ENCODE measurements at places on chromosomes 11 and 22. TPM values are rescaled to one million over a fixed set of nuclear protein-coding genes. Genes with fewer than 3 reads are reported as not detected.

- DNase-seq = no peak
These were observed 30.4 kb downstream of the MOB2 start for GRCh38 chr11:1456176-1456575.

Gene UBQLNL
- total RNA-seq = 0.53 TPM

DNA sequence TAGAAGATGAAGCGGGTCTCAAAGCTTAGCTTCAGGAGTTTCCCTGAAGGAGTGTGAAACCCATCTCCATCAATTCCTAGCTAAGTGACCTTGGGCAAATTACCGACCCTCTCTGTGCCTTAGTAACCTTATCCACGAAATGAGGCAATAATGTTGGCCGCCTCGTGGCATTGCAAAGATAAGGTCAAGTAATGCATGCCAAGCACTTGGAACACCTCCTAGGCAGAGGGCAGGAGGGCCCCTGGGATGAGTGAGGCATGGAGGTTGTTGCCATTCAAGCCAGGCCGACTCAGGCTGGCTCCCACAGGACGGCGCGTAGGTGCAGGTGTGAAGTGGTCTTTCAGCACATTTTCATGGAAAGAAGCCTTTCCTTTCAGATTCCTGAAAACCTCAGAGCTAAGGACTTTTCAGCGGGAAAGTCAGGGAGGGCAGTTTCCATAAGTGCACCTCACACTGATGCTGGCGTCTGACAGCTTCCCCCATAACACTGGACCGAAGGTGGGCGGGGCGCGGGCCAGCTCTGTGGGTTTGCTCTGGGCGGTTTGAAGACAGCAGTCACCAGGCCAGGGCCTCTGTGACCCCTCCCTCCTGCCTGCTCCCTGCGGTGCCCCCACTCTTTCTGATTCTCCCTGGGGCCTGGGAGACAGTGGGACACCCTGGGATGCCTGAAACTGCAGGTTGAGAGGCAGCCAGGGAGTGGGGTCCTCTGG is 25.2 kb downstream of the RPS6KA4 start:
- DNase-seq = no peak

GRCh38 chr11:12529041-12529440 is 145.2 kb upstream of the TEAD1 start:
- no peak for DNase-seq

DNA sequence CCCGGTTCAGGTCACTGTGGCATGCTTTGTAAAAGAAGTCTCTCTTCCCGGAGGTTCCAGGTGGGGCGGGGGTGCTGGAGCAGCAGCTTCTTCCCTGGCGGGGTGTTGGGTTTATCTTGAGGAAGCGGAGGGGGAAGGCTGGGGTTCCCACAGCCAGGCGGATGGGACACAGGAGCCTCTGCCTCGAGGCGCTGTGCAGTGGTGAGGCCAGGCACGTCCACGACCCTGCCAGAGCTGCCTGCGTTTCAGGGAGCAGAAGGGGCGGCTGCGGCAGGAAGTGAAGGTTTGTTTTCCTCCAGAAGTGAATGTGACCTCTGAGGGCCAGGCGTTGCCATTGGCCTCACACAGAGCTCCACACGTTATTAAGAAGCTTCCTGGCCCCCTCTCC is 20.1 kb upstream of the ADORA2A start:
- DNase-seq = no peak

Gene TMEM151A
- total RNA-seq = 0.58 TPM

Gene NAALAD2
- 0.92 TPM for total RNA-seq

Gene TESMIN
- total RNA-seq = 10.8 TPM

Gene PAMR1
- not detected for total RNA-seq

DNA sequence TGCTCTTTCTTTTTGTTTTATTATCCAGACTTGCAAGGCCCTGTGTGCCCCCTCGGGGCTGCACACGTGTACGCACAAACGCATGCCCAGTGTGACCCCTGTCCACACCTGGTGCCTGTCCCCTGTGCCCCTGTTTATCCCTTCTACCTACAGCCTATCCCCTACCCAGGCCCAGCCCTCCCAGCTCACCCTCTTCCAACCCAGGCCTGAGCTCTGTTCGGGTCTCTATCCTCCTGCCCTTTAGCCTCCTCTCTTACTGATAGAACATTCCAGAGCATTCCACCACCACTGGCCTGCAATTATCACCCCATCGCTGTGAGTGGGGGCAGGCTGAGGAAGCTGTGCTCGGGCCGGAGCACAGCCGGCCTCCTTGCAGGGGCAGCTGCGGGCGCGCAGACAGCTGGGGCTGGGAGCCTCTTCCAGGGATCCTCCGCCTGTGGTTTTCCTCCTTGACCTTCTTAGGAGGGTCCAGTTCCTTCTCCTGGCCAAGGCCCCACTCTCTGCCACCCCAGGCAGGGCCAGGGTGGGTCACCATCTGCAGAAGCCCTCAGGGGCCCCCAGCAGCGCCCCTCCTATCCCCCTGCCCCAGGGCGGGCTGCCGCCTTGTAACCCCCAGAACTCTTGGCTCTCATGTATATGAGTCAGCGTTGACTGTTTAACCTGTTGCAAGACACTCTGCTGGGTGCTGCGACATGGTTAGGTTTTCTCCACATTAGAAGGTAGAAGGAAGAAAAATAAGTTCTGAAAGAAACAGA is 41.8 kb upstream of the KCNQ1OT1 start:
- DNase-seq = no peak

- peak; percentile 92 for DNase-seq
These were observed 50.3 kb downstream of the TEAD1 start for GRCh38 chr11:12724301-12725054.

- no peak for DNase-seq
These were observed 59.1 kb upstream of the SLC22A12 start for GRCh38 chr11:64531906-64532312.

Gene FGF19
- not detected for total RNA-seq

Gene F2
- not detected for total RNA-seq

DNA sequence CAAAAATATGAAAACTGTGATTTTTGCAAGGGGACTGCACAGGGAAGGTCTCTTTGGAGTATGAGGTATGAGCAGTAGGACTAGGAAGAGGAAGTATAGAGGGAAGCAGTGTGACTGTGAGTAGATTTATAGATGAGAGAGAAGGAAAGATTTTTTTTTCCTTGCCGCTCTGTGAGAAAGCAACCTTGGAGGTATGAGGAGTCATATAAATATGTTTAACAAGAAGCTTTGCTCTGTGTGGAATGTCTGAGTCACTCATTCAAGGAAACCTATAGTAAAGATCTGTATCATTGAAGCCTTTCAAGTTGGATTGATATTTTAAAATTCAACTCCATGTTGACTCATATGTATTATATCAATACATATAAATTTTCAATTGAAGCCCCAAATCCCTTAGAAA is 26.2 kb downstream of the DNHD1 start:
- no peak for DNase-seq

- DNase-seq = no peak
These were observed 53.9 kb upstream of the CEP126 start for GRCh38 chr11:101860696-101861427.

- no peak for DNase-seq
These were observed 36.4 kb upstream of the TH start for GRCh38 chr11:2207773-2208621.

Gene KCNJ11
- 1.0 TPM for total RNA-seq

DNA sequence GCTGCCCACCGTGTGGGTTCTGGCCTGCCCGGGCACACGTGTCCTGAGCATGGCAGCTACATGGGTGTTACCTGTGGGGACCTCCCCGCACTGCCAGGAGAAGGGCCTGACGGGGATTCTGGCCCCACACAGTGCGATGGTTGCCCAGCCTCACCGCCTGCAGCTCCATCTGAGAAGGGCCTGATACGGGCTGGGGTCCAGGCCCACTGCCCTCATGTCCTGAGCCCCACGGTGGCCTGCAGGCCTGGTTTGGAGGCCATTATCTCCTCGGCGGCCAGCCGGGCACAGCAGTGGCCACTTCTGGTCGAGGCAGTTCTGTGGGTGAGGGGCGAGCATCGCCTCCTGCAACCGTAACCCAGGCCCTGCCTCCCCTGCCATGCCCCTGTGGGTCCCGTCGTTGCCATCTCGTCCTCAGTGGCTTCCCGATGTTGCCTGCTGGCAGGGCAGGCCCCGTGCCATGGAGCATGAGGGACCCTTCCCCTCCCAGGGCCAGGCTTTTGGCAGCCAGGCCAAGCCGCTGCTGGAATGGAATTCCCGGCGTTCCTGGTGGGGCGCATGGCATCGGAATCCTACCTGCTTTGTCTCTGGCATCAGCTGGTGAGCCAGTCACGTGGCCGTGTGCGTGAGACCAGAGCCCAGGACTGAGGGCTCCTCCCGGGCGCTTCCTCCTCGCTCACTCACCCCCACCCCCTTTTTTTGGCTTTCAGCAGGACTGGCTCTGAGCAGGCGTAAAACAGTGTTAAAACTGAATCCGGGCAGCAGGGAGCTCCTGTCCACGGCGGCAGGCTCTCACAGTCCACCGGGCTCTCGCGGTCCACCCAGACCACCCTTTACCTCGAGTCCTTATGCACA is 71.9 kb upstream of the PPARA start:
- no peak for DNase-seq

DNA sequence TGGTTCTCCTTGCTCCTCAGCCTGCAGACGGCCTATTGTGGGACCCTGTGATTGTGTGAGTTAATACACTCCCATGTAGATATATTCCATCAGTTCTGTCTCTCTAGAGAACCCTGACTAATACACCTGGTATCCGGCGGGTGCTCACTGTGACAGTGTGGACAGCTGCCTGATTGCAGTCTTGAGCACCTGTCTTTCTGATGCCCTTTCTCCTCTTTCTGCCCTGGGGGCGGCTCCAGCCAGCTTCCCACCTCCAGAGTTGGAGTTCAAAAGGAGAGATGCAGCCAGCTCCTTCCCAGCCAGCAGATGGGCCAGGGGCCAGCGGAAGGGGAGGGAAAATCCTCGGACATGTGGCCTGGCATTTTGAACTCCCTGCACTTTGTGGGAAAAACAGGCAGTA is 15.0 kb downstream of the SMIM38 start:
- DNase-seq = no peak

DNA sequence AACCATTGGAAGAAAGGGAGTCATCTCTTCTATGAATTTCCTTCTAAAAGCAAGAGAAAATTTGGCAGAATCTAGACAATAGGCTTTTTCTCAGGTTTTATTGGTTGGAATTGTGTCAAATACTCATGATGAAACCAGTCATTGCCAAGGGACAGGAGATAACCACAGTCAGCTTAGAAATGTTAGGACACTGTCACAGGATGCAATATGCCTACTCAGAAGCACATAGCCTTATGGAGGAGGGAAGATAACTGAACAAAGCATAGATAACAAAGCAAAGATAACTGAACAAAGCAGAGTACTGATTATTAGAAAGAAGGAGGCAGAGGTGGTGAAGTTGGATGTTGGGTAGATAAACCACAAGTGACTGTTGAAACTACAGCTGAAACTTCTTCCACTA is 303.5 kb upstream of the PDGFD start:
- DNase-seq = no peak

DNA sequence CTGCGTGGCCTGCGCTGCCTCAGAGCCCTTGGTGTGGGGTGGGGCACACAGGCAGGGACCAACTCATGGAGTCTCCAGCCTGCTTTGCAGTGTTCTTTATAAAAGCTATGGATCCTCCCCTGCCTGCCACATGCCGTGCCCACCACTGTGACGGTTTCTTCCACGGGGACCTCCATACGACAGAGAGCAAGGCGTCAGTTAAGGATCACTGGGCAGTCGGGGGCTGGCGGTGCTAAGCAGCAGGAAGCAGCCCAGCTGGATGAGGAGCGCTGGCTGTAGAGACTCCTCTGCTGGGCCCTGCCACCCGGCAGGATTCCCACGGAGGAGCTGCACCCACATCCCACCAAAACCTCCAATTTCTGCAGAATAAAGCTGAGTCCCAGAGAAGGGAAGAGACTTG is 23.1 kb upstream of the EFCAB6 start:
- no peak for DNase-seq

GRCh38 chr11:97888641-97889040 is 1132.1 kb upstream of the CNTN5 start:
- no peak for DNase-seq

Gene TTC9C
- total RNA-seq = 35.2 TPM

Gene TSKU
- 39.0 TPM for total RNA-seq

GRCh38 chr11:88620568-88621130 is 283.1 kb upstream of the CTSC start:
- no peak for DNase-seq

DNA sequence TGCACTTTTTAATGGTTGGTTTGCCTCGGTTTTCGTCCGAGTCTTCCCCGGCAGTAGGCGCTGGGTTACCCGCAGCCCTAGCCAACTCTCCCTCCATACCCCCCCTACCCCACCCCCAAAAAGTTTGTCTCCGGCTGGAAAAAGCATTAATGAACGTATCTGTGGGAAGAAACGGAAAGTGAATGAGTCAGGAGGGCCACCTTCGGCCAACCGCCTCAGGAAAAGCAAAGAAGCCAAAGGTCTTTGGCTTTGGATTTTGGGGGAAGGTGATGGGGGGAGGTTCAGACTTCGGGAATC is 508 bp upstream of the FLI1 start:
- no peak for DNase-seq

GRCh38 chr22:36616682-36617081 is 86.9 kb downstream of the CACNG2 start:
- DNase-seq = no peak

DNA sequence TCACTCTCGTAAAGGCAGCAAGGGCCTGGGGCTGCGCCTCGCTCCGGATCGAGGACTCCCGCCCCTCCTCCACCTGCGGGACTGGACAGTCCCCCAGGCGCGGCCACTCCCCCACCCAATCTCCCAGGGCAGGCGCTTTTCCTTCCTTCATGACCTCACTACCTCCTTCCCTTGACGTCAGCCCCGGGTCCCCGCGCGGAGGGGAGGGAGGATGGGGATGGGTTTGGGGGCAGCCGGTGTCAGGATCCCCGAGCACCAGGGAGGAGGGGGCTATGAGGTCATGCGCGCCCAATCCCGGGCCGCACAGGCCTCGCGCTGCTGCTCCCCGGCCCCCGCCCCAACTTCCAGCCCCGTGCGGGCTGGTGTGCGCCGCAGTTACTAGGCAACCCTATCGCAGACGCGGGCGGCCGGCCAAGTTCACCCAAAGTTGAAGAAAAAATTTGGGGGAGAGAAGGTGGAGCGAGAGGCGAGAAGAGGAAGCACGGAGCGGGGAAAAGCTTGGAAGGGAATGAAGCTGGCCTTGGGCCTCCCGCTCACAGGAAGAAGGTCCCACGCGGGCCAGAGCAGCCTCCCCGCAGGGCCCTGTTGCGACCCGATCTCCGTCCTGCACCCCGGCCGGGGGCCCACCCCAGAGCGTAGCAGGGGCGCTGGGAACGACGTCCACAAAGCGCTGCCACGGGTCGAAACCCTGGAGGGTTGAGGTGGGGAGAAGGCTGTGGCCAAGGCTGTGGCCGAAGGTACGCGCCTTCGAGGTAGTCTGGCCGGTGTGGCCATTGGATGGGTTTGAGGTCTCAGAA is 8.3 kb downstream of the WT1 start:
- DNase-seq = no peak

DNA sequence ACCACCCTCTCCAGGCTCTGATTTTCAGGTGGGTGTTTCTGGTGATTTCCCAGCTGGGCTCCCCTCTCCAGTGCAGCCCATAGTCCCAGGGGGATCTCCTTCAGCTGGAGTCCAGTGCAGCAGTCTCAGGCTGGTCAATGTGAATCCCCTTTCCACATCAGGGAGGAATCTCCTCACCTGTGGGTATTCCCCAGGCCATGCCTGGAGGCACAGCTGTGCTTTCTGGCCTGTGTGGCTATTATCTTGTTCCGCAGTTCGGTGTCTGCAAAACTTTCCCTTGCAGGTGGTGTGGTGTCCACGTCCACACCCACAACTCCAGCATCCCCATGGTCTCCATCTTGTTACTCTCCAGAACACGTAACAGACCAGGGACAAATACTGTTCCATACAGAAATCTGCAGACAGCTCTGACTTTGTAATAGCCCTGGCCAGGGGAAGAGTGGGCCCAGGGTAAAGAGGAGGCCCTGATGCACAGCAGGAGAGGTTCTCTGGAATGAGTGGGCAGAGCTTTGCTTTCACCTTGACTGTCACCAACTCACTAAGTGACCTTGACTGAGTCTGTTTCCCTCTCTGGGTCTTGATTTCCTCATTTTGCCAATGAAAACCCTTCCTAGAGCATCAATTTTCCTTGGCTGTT is 183.2 kb downstream of the CSNK2A3 start:
- DNase-seq = no peak

All from glomerular endothelial cell (primary cell).